Naive B cell (primary cell): ENCODE measurements at places on chromosomes 3 and 15. TPM values are rescaled to one million over a fixed set of nuclear protein-coding genes. Genes with fewer than 3 reads are reported as not detected.

Gene HGD
- polyA plus RNA-seq, result 0.88 TPM

Gene EOMES
- polyA plus RNA-seq, result 0.28 TPM

Gene GUCA1C
- polyA plus RNA-seq, result not detected

Gene PLXNB1
- not detected for polyA plus RNA-seq

Gene GABRR3
- polyA plus RNA-seq, result not detected

Gene ABI3BP
- not detected for polyA plus RNA-seq

Gene ROBO1
- not detected for polyA plus RNA-seq

Gene ITIH3
- polyA plus RNA-seq, result not detected

Gene C2CD4A
- polyA plus RNA-seq, result not detected

Gene CFAP100
- not detected for polyA plus RNA-seq

Gene ANKRD63
- polyA plus RNA-seq, result not detected
